T47D (cell line): ENCODE measurements at places on chromosomes 1 and 21.

DNA sequence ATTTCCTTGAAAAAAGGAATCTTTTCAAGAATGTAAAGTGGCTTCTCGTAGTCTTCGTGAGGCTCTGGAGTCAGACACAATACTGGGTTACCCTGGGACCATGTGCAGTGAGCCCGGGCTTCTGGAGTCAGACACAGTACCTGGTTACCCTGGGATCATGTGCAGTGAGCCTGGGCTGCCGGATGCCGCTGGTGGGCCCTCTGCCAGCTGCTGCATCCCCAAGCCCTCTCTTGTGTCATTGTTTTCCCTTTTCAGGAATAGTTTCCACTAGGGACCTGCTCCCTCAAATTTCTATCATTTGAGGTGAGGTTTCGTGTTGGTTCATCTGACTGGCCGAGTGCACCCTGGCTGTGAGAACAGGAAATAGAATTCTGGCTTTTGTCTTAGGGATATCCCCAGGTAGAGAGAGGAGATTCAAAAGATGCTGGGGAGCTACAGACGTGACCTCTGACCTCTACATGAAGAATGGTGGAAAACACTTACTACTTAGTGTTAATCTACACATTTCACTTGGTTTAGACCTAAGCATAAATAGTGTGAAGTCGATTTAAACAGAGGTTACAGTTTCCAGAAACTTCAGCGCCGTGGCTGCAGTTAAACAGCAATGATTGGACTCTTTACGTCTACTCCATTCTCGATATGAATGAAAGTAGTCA lies 10.6 kb downstream of the ADARB1 start:
- no peak for DNase-seq

- no peak for DNase-seq
Measured at GRCh38 chr1:4058706-4059105, 158.6 kb upstream of the C1orf174 start.

- DNase-seq: no peak
Measured at GRCh38 chr21:26572702-26573381, at the start of gene CYYR1. CYYR1 (minus strand) TSS chr21:26573286; CDS start chr21:26572940, 346 bp downstream.

DNA sequence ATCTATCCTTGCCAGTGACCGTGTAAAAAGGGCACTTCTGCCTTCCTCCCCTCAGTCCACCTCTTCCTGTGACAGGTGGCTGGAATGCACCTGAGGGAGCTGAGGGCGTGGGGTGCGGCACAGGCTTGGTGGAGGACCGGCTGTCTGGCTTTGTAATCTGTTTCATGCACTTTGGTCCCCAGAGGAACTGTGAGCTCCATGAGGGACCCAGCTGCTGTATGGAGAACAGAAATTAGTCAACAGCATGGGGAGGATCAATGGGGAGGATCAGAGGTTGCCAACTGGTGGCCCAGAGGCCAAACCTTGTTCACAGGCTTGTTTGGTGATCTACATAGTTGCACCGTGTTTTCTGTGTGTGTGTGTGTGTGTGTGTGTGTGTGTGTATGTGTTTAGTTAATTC lies 19.0 kb upstream of the LUZP1 start:
- DNase-seq: no peak

- no peak for DNase-seq
Measured at GRCh38 chr1:166730299-166730888, 108.9 kb upstream of the POGK start.

DNA sequence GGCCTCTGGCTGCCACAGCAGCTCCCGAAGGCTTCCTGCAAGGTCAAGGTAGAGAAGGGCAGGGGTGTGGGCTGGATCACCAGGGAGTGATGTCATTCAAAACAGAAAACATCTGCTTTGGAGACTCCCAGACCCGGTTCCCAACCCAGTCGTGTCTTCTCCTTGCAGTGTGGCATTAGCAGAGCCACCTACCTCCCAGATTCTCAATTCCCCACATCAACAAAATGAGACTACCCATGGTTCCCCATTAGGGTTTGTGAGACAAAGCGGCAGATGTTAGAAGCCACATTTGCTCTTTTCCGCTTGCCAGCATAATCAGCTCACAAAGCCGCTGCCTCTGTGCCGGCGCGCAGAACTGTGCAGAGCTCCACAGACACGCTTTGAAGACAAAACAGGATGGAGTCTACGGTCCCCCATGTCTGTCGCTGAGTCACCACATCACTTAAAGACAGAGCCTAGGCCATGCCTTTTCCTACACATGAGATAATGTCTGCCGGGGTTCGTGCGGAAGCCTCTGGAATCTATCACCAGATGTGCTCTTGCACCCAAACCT lies 12.5 kb downstream of the KIF17 start:
- DNase-seq: no peak

- no peak for DNase-seq
Measured at GRCh38 chr1:245099401-245099800, 55.4 kb upstream of the KIF26B start.

DNA sequence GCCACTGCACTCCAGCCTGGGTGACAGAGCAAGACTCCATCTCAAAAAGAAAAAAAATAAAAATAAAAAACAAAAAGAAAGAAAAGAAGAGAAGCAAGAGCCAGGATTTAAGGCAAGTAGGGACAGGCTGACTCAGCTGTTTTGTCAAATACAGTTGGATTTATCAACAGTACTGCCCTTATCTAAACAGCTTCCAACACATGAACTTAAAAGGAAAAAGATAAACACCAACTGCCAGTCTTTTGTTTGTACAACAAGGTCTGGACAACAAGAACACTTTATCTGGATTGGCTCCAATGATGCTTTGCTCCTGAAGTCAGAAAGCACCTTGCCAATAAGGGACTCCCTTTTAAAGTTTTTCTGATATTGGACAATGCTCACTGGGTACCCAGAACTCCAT lies 886.0 kb downstream of the ADGRL2 start:
- DNase-seq: no peak

GRCh38 chr21:28657566-28657965 lies 335.1 kb downstream of the LTN1 start:
- DNase-seq: no peak

- no peak for DNase-seq
Measured at GRCh38 chr1:153478692-153479618, 18.5 kb upstream of the S100A7 start.

DNA sequence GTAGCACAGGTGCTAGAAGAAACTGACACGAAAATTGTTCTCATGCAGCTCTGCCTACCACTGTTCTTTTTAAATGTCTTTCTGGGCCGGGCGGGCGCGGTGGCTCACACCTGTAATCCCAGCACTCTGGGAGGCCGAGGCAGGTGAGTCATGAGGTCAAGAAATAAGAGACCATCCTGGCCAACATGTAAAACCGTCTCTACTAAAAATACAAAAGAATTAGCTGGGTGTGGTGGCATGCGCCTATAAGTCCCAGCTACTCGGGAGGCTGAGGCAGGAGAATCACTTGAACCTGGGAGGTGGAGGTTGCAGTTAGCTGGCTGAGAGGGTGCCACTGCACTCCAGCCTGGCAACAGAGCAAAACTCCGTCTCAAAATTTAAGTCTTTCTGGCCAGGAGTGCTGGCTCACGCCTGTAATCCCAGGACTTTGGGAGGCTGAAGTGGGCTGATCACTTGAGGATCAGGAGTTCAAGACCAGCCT lies 947 bp upstream of the RIT1 start:
- no peak for DNase-seq

DNA sequence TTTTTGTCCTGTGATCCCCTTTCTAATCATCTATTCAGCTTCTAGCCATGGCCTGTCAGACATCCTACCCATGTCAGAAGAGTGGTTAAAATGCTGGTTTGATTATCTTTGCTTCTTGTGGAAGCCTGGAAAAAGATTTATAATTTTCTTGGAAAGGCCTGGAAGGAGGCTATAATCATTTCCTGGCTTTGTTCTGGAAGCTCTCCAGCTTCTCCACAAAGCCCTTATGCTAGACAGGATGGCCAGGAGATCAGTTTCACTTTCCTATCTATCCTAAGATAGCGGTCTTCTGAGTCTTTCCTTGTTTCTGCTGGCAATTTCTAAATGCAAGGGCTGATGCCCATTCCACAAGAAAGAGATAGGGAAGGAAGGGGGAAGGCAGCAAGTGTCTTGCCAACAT lies 90.9 kb upstream of the SLC44A3 start:
- DNase-seq: no peak

DNA sequence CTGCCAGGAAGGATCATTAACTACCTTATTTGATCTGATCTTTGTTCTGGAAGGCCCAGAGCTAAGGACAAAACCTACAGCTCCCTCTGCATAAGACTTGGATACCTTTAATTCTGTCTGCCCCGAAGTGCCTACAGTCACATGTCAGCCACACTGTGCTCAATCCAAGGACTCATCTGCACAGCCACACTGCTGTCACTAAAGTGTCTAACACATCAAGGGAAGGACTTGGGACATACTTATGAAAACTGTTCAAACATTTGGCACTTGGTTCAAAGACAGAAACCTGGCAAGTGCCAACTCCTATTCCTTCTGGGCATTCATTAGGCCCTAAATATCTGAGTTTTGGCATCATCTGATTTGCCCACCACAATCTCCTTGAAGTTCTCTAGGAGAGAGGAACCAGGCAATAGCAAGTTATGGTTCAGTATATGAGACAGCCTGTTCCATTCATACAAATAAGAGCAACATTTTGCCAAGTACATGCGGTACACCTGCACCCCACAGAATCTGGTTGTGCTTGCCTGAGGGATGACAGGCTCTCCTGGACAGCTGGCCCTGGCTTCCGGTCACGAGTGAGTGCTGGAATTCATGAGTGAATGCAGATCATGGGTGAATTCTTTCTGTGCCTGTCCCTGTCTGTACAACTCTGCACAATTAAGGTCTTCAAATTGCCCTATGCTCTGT lies 105.9 kb downstream of the KCNK1 start:
- DNase-seq: no peak

GRCh38 chr1:70809069-70809468 lies 238.5 kb downstream of the PTGER3 start:
- DNase-seq: no peak

- no peak for DNase-seq
Measured at GRCh38 chr1:100614570-100614969, 76.6 kb downstream of the GPR88 start.

GRCh38 chr1:148362216-148362611 lies 120.9 kb downstream of the PPIAL4G start:
- DNase-seq: no peak

- no peak for DNase-seq
Measured at GRCh38 chr21:46135782-46136395, 19.5 kb downstream of the FTCD start.

- no peak for DNase-seq
Measured at GRCh38 chr1:229101011-229101871, 169.7 kb upstream of the RAB4A start.

DNA sequence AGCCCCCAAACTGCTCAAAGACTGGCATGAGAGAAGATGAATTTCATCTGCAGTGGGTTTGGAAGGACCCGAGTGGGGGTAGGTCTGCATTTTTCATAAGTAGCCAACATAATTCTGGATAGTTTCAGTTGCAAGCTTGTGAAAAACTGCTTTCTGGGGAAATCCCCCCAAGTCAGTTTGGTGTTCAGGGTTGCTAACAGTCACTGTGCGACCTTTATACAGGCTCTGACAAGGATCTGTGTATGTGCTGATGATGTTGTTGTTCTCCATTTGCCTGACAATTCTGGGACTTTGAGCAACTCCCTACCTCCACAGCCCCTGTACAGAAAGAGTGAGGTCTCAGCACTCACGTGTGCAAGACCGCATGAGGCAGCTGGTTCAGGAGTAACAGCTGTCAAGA lies 87.9 kb downstream of the SUSD4 start:
- no peak for DNase-seq

GRCh38 chr1:75257424-75257823 lies 123.2 kb downstream of the LHX8 start:
- DNase-seq: no peak

DNA sequence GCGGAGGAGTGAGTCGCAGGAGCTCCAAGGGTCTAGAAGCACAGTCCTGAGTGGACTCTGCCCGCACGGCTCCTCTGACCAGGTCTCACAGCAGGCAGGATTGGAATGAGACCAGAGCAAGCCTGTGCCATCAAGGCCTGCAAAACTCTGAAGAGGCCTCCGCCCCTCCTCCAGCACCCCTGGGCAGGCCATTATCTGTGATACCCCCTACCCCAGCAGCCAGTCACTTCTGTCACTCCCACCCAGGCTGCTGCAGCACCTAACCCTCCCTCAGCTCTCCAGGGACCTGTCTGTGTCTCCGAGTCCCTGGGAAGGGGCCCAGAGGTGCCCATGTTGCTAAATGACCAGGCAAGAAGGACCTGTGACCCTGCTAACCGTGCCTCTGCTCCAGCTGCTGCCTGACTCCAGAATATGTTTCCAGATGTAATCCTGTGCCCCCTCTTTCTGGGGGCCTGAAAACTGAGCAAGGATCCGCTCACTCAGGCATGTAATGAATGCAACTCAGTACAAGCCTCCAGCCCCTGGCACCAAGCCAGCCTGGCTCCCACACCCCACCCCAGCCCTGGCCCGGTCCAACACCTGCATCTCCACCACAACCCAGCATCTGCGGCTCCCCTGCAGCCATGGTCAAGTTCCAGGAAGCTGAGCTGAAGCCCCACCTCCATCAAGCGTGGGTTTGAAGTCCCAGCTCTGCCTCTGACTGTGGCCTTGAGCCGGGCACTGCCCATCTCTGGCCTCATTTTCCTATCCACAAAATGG lies 22.1 kb upstream of the COL16A1 start:
- DNase-seq: no peak

DNA sequence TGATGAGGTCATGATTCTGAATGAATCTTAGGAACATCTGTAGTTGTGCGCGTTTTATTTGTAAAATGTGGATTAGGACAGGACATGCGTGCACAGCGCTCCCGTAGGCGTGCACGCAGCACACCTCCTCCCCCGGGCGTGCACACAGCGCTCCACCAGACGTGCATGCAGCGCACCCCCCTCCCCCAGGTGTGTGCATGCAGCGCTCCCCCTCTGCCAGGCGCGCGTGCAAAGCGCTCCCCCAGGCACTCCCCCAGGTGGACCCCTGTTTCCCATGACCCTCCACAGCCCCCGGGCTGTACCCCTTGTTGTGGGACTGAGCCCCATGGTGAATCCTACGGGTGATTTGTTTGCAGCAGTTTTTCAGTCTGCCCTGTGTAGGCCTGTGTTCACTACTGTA lies 61.6 kb downstream of the S100B start:
- no peak for DNase-seq

DNA sequence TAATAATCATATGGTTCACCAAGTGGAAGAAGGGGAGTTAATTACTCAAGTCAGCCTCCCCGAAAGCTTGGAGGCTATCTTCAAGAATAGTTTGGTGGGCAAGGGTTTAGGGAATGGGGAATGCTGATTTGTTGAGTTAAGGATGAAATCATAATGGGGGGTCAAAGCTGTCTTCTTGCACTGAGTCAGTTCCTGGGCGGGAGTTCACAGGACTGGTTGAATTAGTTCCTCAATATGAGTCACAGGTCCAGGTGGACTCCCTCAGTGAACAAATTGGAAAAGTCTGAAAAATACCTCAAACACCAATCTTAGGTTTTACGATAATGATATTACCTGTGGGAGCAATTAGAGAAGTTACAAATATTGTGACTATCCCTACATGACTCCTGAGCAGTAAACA lies 115.2 kb upstream of the COA6 start:
- DNase-seq: no peak

- DNase-seq: no peak
Measured at GRCh38 chr1:28134651-28135207, 41.8 kb downstream of the PTAFR start.

GRCh38 chr1:198713081-198713480 lies 74.2 kb downstream of the PTPRC start:
- no peak for DNase-seq
